ENCODE measurements at places on chromosomes 13 and 19. TPM values are rescaled to one million over a fixed set of nuclear protein-coding genes. Genes with fewer than 3 reads are reported as not detected.
A peak's percentile ranks its signal among the peaks of the same experiment; 100 is the strongest.

DNA sequence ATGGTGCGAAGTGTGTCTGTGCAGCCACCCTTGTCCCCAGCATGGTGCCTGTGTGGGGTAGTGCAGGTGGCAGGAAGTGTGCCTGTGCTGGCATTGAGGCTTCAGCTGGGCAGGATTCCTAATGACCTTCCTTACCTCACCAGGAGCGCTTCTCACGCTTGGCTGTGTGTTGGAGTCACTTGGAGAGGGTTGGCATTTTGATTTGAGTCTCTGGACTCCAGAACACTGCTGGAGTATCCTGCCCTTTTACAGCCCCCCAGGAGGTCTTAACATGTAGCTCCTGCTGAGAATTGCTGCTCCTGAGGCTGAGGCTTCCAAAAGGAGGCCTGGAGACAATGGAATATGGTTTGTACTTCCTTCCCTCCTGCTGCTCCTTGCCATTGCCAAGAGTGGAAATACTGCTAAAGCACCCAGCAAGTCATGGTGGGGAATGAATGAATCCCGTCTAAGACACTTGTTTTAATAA is 87.1 kb downstream of the ARHGEF7 start:
- DNase-seq, result no peak

GRCh38 chr13:113275387-113275786 is 21.7 kb upstream of the LAMP1 start:
- peak; percentile 37 for DNase-seq

- DNase-seq, result no peak
Measured at GRCh38 chr13:74074723-74075122, 59.5 kb downstream of the KLF12 start.

DNA sequence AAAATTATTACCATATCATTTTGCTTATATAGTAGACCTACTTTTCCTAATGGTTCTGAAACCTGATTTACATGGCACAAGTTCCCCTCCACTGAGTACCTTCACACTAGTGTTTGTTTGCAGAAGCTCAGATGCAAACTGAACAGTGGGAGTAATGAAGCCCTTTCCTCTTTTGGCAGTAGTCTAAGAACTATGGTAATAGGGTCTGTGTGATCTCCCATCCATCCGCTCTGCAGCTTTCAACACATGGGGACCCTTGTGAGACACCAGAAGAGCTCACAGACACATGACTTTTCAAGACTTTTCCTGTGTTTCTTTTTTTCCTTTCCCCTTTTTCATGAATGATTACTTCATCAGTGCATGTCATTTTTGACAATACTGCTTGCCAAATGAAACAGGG is 336.0 kb downstream of the ATP8A2 start:
- DNase-seq, result no peak

Gene ZNF724
- total RNA-seq, result 11.3 TPM

Gene KLK14
- total RNA-seq, result 0.31 TPM
